ENCODE measurements at places on chromosomes 16 and 17. TPM values are rescaled to one million over a fixed set of nuclear protein-coding genes. Genes with fewer than 3 reads are reported as not detected.

DNA sequence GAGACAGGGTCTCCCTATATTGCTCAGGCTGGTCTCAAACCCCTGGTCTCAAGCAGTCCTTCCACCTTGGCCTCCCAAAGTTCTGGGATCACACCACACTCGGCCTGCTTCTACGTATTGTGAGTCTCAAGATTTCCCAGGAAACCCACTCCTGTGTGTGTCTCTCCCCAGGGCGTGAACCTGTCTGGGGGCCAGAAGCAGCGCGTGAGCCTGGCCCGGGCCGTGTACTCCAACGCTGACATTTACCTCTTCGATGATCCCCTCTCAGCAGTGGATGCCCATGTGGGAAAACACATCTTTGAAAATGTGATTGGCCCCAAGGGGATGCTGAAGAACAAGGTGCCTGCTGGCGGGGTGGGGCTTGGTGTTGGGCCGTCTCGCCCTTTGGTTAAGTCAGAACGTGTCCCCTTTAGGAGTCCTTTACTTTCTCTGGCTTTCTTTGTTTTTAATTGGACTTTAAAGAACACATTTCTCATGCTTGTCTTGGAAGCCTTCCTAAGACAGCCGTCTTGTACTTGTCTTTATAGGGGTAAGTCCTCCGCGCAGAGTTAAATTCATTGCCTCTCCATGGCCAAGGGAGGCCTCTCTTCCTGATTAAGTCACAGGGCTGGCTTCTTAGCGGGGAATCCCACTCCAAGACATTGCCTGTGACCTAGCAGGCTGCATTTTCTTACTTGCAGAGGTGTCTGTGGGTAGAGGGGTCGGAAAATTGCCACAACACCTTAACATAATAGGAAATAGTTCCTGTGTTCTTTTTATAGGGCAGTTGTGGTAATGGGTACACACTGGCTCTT lies 136.4 kb downstream of the ABCC6 start:
- H3K36me3 ChIP-seq: peaks cover 46% of the 10 kb centered on the region
- H3K4me1 ChIP-seq: no peaks in the 10 kb centered on the region
- no peak overlapping the region for H3K27ac ChIP-seq

DNA sequence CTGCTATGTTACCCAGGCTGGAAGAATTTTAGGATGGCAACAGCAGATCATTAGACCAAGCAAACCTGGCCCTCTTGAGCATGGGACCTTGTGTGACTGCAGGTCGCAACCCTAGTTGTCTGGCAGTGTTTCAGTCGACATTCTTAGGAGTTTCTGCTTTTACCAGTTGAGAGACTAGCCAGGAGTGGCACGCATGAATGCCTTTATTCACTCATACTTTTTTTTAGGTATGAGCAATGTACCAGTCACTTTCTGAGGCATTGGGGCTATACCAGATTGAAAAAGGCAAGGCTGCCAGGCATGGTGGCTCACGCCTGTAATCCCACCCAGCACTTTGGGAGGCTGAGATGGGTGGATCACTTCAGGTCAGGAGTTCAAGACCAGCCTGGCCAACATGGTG lies 28.2 kb upstream of the HAS3 start:
- H3K27ac ChIP-seq: no peak overlapping the region
- no peak overlapping the region for H3K4me3 ChIP-seq
- no peaks in the 10 kb centered on the region for H3K36me3 ChIP-seq
- peaks cover 22% of the 10 kb centered on the region for H3K27me3 ChIP-seq
- DNase-seq: no peak

DNA sequence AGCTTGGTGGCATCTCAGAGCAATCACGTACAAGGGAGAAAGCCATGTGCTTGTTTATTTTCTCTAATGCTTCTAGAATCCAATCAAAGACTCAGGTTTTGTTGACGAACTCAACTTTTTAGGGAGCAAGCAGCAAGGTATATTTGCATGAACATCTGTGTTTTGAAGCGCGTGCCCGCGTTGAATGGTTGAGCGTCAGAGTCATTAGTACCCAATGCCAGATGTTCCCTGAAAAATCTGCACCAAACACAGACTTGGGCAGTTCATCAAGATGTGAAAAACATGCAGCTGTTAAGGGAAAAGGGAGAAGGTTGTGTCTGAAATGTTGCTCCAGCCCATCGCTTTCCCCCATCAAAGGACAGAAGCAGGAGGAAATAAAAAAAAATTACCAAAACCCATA lies 170.4 kb downstream of the SNX29 start:
- no peaks in the 10 kb centered on the region for H3K36me3 ChIP-seq
- H3K27ac ChIP-seq: no peak overlapping the region
- no peak overlapping the region for H3K4me3 ChIP-seq

- H3K4me1 ChIP-seq: no peaks in the 10 kb centered on the region
- no peak for DNase-seq
- H3K36me3 ChIP-seq: no peaks in the 10 kb centered on the region
- no peak overlapping the region for H3K4me3 ChIP-seq
Measured at GRCh38 chr17:10737736-10738135, 7.9 kb upstream of the TMEM220 start.

- DNase-seq: no peak
- H3K27me3 ChIP-seq: no peaks in the 10 kb centered on the region
- no peak overlapping the region for H3K4me3 ChIP-seq
- no peaks in the 10 kb centered on the region for H3K36me3 ChIP-seq
- no peaks in the 10 kb centered on the region for H3K4me1 ChIP-seq
- H3K27ac ChIP-seq: no peak overlapping the region
Measured at GRCh38 chr17:10069301-10069700, 129.1 kb downstream of the GAS7 start.

- no peaks in the 10 kb centered on the region for H3K27me3 ChIP-seq
- no peak overlapping the region for H3K27ac ChIP-seq
- peak; percentile 21 for DNase-seq
- H3K36me3 ChIP-seq: no peaks in the 10 kb centered on the region
- H3K4me1 ChIP-seq: no peaks in the 10 kb centered on the region
Measured at GRCh38 chr17:64940055-64940454, 20.8 kb upstream of the LRRC37A3 start.

- no peak overlapping the region for H3K4me3 ChIP-seq
- H3K4me1 ChIP-seq: no peaks in the 10 kb centered on the region
- H3K27me3 ChIP-seq: no peaks in the 10 kb centered on the region
- peaks cover 90% of the 10 kb centered on the region for H3K36me3 ChIP-seq
- no peak for DNase-seq
- H3K27ac ChIP-seq: no peak overlapping the region
Measured at GRCh38 chr17:41982026-41982760, 15.6 kb downstream of the CNP start.

DNA sequence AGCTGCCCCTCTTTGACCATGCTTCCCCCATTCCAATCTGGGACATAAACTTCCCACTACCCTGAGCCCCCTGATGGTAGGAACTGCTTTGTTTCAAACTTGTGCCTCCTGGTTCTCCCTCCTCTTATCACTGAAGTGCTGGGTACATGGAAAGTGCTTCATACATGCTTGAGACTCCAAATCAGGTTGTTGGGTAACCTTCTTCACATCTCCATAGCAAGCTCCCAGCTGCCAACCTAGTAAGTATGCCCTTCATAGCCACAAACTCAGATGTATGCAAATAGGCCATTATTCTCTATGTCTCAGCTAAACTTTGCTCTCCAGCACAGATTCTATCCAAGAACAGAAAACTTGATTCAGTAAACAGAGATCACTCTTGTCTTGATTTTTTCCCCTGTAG lies 310.6 kb upstream of the IRX3 start:
- no peak for DNase-seq
- H3K27ac ChIP-seq: no peak overlapping the region
- no peaks in the 10 kb centered on the region for H3K36me3 ChIP-seq
- peaks cover 34% of the 10 kb centered on the region for H3K27me3 ChIP-seq

DNA sequence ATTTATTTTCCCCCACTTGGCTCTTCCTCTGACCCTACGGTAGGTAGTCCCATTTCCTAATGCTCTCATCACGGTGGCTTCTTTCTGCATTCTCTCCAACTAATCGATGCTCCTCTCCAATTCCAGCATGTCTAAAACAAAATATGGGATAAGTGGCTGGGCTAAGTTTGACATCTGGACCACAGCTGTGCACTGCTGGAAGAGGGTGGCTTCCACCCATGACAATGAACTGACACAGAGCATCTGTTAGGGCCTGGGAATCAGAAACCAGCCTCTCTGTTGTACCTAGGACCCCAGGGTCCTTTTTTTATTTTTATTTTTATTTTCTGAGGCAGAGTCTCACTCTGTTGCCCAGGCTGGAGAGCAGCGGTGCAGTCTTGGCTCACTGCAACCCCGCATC lies 29.0 kb upstream of the SLC39A11 start:
- H3K4me3 ChIP-seq: no peak overlapping the region
- DNase-seq: no peak
- H3K27me3 ChIP-seq: peaks cover 71% of the 10 kb centered on the region
- no peak overlapping the region for H3K27ac ChIP-seq
- no peaks in the 10 kb centered on the region for H3K4me1 ChIP-seq

DNA sequence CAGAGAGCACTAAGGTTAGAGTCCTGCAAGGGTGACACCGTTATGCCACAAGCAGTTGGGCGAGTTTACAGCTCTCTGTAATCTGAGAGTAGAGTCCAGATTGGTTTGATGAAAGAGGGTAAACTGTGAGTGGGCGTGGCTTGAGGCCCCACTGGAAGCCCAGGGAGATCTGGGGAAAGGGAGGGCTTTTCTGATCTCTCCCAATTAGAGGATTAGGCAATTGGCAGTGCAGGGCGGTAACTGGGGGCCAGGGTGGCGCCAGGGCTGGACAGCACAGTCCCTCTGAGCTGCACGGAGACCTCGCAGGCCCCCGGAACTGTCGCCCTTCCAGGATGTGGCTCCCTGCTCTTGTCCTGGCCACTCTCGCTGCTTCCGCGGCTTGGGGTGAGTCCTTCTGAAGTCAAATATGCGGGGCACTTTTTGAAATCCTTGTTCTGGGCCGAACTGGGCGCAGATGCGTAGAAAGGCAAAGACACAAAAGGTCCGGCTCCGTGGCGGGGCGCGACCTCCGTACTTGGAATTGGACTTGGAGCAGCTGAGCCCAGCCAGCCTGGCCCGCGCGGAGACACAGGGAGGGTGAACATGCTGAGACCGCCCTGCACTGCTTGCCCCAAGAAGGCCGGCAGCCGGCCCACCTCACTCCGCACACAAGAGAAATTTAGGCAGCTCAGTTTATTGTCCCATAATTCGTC lies 72.4 kb downstream of the CES1 start:
- H3K4me3 ChIP-seq: no peak overlapping the region
- no peaks in the 10 kb centered on the region for H3K4me1 ChIP-seq
- DNase-seq: peak; percentile 84
- no peaks in the 10 kb centered on the region for H3K36me3 ChIP-seq
- no peak overlapping the region for H3K27ac ChIP-seq

DNA sequence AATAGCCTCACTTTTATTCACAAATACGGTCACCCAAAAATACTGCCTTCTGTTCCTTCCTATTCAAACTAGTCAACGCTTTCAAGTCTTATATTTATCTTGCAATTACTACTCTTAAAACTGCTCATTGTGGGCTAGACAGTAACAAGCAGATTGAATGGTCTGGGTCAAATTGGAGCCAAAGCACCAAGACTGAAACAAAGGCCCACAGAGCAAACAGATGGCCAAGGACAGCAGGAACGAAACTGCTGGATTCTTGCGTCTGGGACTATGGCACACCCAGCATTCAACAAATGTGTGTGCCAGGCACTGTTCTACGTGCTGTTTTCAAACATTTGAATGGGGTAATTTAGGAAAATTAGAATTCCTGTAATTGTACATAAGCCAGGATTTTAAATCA lies 250.1 kb upstream of the PSMD7 start:
- H3K27ac ChIP-seq: peak overlapping the region; percentile 19
- no peaks in the 10 kb centered on the region for H3K27me3 ChIP-seq
- no peak overlapping the region for H3K4me3 ChIP-seq

- no peak for DNase-seq
- no peak overlapping the region for H3K27ac ChIP-seq
- no peaks in the 10 kb centered on the region for H3K4me1 ChIP-seq
- no peak overlapping the region for H3K4me3 ChIP-seq
Measured at GRCh38 chr16:46920402-46921068, 36.4 kb downstream of the GPT2 start.

- no peak overlapping the region for H3K27ac ChIP-seq
- no peak overlapping the region for H3K4me3 ChIP-seq
- H3K27me3 ChIP-seq: peaks cover 44% of the 10 kb centered on the region
- H3K4me1 ChIP-seq: no peaks in the 10 kb centered on the region
- peak; percentile 47 for DNase-seq
Measured at GRCh38 chr16:3192476-3193019, 4.5 kb downstream of the OR1F1 start.

DNA sequence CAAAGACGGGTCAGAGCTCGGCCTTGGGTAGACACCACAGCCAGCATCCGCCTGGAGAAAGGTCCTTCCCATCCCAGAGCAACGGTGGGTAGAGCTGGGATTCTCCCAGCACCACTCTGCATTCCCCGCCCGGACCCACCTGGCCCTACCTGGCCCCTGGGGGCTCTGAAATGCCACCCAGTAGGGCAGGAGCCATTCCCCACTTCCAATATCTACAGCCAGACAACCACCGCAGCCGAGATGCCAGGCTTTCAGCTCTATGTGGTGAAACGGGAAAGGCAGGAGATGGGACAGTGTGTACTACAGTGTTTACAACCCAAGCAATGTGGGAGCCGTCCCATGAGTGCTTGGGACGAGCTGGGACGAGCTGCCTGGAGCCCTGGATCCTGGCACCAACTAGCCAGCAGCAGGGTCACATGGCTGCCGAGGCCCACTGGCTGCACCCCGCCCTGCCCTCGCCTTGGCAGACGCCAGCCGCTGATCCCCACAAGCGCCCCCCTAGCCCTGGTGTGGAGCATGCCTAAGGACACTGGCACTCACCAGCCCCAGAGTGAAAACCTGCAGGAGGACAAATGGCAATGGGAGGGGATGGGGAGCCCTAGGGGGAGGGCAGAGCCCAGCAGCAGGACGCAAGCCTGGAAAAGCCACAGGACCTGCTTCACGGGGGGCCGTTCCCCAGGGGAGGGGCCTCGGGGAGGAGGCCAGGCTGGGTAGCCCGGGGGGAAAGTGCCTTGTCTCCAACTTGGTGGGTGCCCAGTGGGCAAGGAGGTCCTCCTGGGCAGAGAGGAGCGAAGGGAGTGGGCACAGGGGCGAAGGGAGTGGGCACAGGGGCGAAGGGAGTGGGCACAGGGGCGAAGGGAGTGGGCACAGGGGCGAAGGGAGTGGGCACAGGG lies 13.5 kb downstream of the TMC6 start:
- no peak overlapping the region for H3K4me3 ChIP-seq
- no peaks in the 10 kb centered on the region for H3K27me3 ChIP-seq
- no peak overlapping the region for H3K27ac ChIP-seq

GRCh38 chr17:58242171-58242784 lies 3.9 kb downstream of the LPO start:
- H3K36me3 ChIP-seq: no peaks in the 10 kb centered on the region
- H3K27ac ChIP-seq: no peak overlapping the region
- peak; percentile 85 for DNase-seq
- H3K27me3 ChIP-seq: peaks cover 92% of the 10 kb centered on the region
- H3K4me1 ChIP-seq: no peaks in the 10 kb centered on the region

Gene SP6
- total RNA-seq: 3.7 TPM

Gene PIK3R6
- total RNA-seq: 2.1 TPM

Gene SCIMP
- not detected for total RNA-seq

Gene FSCN2
- 0.67 TPM for total RNA-seq

Gene PDIA2
- total RNA-seq: 2.6 TPM

Gene RNF43
- total RNA-seq: 2.2 TPM

Data from endodermal cell (in vitro differentiated cells).